Fibroblast of lung (primary cell): ENCODE measurements at places on chromosomes 5 and 9.

DNA sequence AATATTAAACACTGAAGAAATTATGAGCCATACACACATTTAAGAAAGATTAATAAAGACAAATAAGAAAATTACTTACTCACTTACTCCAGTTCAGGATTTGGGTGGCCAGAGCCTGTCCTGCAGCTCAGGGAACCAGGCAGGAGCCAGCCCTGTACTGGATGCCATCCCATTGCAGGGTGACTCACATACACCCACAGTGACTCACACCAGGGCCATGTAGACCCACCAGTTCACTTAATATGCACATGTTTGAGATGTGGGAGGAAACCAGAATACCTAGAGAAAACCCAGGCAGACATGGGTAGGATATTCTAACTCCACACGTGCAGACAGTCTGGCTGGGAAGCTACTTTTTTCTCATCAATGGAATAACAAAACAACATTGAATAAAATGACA lies 49.6 kb upstream of the ADRB2 start:
- no peaks in the 10 kb centered on the region for H3K36me3 ChIP-seq
- H3K27me3 ChIP-seq: no peaks in the 10 kb centered on the region
- H3K4me1 ChIP-seq: no peaks in the 10 kb centered on the region
- no peak overlapping the region for H3K27ac ChIP-seq
- no peak overlapping the region for H3K4me3 ChIP-seq

- peaks cover 2% of the 10 kb centered on the region for H3K4me1 ChIP-seq
- no peaks in the 10 kb centered on the region for H3K36me3 ChIP-seq
- H3K27ac ChIP-seq: no peak overlapping the region
- H3K4me3 ChIP-seq: no peak overlapping the region
- H3K27me3 ChIP-seq: peaks cover 12% of the 10 kb centered on the region
Measured at GRCh38 chr9:97041898-97042297, 3.0 kb upstream of the CTSV start.

DNA sequence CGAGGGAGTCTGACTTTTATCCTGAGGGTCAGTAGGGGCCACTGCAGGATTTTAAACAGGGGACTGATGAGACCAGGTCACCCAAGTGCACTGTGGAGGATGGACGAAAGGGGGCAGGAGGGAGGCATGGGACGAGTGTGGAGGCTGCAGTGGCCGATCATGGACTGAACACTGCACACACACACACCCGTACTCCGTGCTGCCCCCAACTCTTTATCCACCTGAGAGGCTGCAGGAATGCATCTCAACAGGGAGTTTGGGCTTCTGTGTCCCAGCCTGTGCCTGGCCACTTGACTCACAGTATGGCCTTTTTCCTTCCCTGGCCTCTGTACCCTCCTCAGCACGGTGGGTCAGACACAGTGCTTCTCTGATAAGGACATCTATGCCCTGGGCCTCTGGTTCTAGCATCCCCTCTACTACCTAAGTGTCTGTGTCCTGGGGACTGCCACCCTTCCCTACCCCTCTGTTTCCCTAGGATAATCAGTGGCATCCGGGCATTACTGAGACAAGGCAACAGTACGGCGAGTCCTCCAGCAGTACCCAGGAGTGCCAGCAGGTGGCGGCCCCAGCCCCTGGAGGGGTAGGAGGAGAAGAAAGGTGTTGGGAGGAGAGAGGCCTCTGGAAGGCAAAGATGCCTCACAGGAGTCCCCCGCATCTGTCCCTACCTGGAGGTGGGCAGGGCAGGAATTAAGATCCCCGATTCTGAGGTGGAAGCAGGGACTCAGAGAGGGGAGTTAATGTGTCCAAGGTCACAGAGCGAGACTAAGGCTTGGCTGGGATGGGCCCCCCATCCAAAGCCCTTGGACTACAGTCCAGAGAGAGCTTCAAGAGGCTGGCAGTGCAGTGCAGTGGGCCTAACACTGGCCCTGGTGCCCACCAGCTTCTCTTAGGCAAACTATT lies 5.1 kb upstream of the CDX1 start:
- H3K27me3 ChIP-seq: no peaks in the 10 kb centered on the region
- H3K4me1 ChIP-seq: peaks cover 42% of the 10 kb centered on the region
- H3K36me3 ChIP-seq: no peaks in the 10 kb centered on the region
- H3K27ac ChIP-seq: no peak overlapping the region
- DNase-seq: peak; percentile 52
- no peak overlapping the region for H3K4me3 ChIP-seq

DNA sequence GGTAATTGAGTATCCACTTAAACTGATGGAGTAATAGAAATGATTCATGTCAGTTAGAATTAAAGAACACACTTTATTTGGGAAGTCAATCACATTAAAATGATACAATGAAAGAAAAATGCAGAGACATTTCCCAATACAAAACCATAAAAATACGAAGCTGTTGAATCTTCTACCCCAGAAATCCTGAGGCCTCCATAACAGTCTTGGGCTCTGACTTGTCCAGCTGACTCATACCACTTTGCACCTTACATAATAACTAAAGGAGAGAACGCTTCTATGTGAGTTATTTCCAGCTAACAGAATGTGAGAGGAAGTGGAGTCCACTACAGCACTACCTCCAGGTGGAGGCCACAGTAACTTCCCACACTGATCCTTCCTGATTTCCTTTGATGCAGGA lies 305.0 kb downstream of the MRPS30 start:
- no peak for DNase-seq
- H3K4me1 ChIP-seq: no peaks in the 10 kb centered on the region
- H3K27me3 ChIP-seq: no peaks in the 10 kb centered on the region
- H3K36me3 ChIP-seq: no peaks in the 10 kb centered on the region
- no peak overlapping the region for H3K4me3 ChIP-seq
- no peak overlapping the region for H3K27ac ChIP-seq

- no peak for DNase-seq
- H3K4me1 ChIP-seq: no peaks in the 10 kb centered on the region
- H3K4me3 ChIP-seq: no peak overlapping the region
- H3K27me3 ChIP-seq: no peaks in the 10 kb centered on the region
Measured at GRCh38 chr5:179953987-179954386, 46.3 kb upstream of the TBC1D9B start.

- no peak overlapping the region for H3K27ac ChIP-seq
- H3K27me3 ChIP-seq: no peaks in the 10 kb centered on the region
- no peak for DNase-seq
- no peak overlapping the region for H3K4me3 ChIP-seq
- no peaks in the 10 kb centered on the region for H3K36me3 ChIP-seq
- H3K4me1 ChIP-seq: no peaks in the 10 kb centered on the region
Measured at GRCh38 chr9:82447343-82447742, 458.8 kb downstream of the SPATA31D1 start.

- H3K27ac ChIP-seq: no peak overlapping the region
- H3K4me1 ChIP-seq: no peaks in the 10 kb centered on the region
- DNase-seq: no peak
Measured at GRCh38 chr9:14437354-14438231, 123.7 kb upstream of the NFIB start.

DNA sequence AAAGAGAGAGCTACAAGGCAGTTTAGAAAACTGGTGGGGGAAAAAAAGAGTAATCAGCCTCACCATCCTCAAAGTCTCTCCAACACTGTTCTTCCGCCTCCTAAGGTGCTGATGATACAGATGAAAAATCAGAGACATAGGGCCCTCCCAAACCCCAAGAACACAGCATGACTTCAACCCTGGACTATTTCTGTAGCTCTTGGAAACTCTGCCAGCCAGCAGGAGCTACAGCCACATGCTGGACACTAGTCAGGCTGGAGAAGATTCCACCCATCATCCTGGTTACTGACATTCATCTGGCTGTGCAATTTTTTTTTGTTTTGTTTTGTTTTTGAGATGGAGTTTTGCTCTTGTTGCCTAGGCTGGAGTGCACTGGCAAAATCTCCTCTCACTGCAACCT lies 42.4 kb downstream of the OXCT1 start:
- DNase-seq: no peak
- no peaks in the 10 kb centered on the region for H3K36me3 ChIP-seq
- no peak overlapping the region for H3K27ac ChIP-seq
- no peak overlapping the region for H3K4me3 ChIP-seq

GRCh38 chr9:26603617-26604016 lies 289.0 kb downstream of the CAAP1 start:
- no peaks in the 10 kb centered on the region for H3K4me1 ChIP-seq
- no peak overlapping the region for H3K27ac ChIP-seq
- H3K27me3 ChIP-seq: no peaks in the 10 kb centered on the region
- no peak for DNase-seq
- no peaks in the 10 kb centered on the region for H3K36me3 ChIP-seq

DNA sequence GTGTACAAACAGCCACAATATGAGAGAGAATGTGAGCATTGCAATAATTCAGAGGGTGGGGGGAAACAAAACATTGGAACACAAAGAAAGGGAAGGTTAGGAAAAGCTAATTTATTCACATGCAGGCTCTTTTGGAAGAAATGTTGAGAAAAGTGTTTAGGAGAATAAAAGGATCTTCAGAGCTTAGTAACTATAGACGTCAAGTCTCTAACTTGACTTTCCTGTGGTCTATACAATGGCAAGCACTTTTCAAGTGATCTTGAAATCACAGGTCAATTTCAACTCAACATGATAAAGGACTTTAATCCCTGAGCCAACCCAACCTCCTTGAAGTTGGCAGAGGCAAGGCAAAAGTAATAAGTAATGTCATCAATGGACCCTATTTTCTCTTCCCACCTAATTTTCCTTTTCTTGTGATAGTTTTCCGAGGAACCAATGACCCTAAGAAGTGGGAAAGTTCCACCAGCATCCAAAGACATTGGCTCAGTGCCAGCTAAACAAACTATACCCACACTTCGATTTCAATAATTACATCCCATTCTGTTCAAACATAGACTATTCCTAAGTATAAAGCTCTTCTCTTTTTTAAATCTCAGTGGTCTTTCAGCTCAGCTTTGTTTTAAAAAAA lies 23.7 kb downstream of the RFK start:
- H3K27me3 ChIP-seq: no peaks in the 10 kb centered on the region
- H3K27ac ChIP-seq: no peak overlapping the region
- no peak overlapping the region for H3K4me3 ChIP-seq
- peaks cover 12% of the 10 kb centered on the region for H3K4me1 ChIP-seq

DNA sequence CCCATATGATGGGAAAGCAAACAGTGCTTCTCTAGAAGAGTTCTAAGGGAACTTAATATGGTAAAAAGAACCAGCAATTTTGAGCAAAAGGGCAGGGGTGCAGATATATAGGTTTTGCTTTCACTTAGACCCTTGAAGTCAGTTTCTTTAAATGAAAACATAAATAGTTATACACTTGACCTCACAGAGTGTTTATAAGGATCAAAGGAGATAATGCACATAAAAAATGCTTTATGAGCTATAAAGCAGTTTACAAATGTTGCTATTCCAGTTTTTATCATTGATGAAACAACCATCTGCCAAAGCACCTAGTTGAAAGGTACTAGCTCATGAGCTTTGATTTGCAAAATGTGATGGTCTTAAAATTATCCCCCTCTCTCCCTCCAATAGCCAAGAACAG lies 45.7 kb downstream of the ITGA2 start:
- H3K27me3 ChIP-seq: no peaks in the 10 kb centered on the region
- H3K27ac ChIP-seq: no peak overlapping the region
- no peak for DNase-seq
- peaks cover 2% of the 10 kb centered on the region for H3K36me3 ChIP-seq
- peaks cover 31% of the 10 kb centered on the region for H3K4me1 ChIP-seq
